ENCODE measurements at places on chromosomes 2 and 18.
A peak's percentile ranks its signal among the peaks of the same experiment; 100 is the strongest.

DNA sequence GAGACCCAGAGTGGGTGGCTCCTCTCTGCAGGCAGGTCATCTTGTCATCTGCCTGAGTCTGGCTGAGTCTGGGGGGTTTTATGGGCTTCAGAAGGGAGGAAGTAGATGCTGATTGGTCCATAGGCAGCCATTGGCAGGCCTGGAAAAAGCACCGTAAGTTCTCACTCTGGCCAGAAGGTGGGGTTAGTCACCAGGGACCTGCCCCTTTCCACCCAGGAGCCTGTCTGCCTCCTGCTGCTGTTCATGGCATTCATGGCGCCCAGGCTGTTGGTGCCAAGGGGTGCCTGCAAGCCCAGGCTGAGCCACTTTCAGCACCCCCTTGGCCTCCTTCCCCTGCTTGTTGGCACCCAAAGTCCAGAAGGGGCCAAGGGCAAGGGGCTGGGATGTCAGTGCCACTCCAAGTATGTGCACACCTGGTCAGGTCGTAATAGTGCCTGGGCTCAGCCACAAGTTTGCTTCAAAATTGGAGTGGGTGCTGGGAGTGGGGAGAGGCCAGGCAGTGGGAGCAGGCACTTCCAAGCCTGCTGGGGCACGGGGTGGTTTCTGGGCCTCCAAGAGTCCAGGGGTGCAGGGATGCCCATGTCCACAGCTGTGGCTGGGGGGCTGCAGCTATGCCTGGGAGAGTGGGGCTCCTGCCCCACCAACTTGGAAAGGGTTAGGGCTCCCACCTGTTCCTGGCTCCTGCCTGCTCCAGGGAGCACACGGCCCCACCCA, 178.1 kb downstream of the FAM210A start:
- DNase-seq, result no peak

DNA sequence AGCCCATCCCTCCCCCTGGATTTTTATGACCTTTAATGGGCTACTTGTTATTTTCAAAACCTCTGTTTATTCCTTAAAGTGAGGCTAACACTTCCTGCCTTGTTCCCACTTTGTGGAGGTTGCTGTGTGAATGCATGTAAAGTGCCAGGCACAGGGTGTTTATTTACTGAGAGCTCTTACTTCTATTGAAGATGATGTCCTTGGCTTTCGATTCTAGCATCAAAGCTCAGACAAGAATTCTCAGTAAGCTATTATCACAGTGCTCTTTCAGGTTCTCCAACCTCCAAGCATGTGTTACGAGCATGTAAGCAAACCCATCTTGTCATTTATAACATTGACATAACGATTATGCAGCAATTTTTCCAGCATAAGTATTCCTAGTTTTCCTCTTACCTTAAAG, 44.2 kb downstream of the DPYSL5 start:
- DNase-seq, result no peak

DNA sequence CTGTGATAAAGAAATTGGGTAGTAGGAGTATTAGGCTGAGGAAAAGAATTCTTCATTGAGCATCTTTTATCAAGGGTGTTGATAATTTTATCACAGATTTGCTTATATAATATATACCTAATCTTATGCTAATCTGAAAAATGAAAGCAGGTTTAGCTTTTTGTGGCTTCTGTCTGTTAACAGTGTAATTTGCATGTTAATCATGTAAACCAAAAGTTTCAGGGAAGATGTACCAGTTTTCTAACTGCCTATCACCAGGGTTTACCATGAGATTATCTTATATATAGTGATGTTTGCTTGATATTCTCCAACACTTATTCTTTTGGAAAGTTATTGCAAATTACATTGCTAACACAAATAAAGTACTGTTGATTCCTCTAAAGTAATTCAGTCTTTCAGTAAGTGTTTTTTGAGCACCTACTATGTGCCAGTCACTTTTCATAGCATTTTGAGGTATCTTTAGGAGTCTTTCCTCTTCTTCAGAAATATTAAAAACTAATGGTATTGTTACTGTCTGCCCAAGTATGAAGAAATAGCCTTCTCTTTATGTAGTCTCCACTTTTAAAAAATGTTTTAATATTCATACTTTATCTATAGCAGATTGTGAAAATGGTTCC, 41.6 kb downstream of the GCC2 start:
- DNase-seq, result no peak

GRCh38 chr2:81194581-81194980, 890.0 kb upstream of the LRRTM1 start:
- no peak for DNase-seq

DNA sequence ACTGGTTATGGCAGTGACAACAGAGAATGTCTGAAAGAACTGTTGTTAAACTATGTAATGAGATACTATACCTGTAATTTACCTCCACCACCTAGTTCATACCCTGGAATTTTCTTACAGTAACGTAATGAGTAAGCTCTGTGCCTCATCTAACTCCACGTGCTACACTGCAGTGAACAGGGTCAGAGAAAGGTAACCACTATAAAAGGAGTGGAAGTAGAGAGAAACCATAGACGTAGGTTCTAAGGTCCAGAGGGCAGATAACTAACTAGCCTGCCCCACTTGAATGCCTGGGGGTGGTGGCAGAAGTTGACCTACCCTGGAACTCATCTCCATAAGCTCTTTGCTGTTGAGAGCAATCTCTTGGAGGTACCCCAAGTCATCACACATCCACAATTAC, 32.0 kb upstream of the B4GALT6 start:
- no peak for DNase-seq

- no peak for DNase-seq
Observed at GRCh38 chr18:9454061-9454703, 21.1 kb upstream of the RALBP1 start.

GRCh38 chr2:207353836-207354235, 175.9 kb upstream of the CREB1 start:
- no peak for DNase-seq

GRCh38 chr18:7021994-7022840, 95.4 kb downstream of the LAMA1 start:
- no peak for DNase-seq

- no peak for DNase-seq
Observed at GRCh38 chr2:232588680-232589585, 38.4 kb downstream of the EIF4E2 start.

GRCh38 chr18:7567474-7568425, 634 bp downstream of the PTPRM start:
- peak; percentile 9 for DNase-seq

DNA sequence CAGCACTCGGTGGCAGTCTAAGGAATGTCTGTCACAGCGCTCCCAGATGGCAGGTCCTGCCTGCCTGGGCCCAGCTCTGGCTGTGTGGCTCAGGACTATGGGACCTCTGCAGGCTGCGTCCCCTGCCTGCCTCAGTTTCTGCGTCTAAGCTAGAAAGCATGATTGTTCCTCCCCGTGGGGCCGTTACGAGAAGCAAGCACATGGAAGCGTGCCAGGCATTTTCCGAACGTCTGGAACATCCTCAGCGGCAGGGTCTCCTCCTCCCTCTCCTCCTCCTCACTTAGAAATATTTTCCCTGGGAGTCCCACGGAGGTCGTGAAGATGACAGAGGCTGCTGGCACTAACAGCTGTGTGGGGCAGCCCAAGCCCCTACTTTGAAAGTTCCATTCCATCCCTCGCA, 43.3 kb downstream of the LRRFIP1 start:
- DNase-seq, result no peak

- DNase-seq, result no peak
Observed at GRCh38 chr2:203574824-203575223, 39.7 kb upstream of the RAPH1 start.

GRCh38 chr18:10453806-10454680, at the start of gene APCDD1:
TSS of gene APCDD1 (plus strand) at chr18:10454635. CDS start at chr18:10454982, 347 bp downstream.
- DNase-seq, result no peak

DNA sequence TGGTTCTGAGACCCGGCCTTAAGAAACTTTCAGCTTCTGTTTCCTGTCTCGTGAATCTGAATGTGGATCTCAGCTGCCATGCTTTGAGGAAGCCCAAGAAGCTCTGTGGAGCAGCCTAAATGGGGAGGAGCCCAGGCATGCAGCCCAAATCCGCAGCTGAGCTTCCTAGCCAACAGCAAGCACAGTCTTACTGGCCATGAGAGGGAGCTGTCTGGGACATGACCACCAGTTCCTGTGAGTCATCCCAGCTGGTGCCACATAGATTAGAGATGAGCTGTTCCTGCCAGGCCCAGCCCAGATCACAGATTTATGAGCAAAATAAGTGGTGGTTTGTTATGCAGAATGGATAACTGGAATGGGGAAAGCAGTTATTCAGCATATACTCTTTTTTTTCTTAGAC, 224.4 kb upstream of the APCDD1 start:
- no peak for DNase-seq

- peak; percentile 31 for DNase-seq
Observed at GRCh38 chr2:127381762-127382161, 6.0 kb downstream of the MAP3K2 start.

- DNase-seq, result no peak
Observed at GRCh38 chr18:43159926-43160325, 44.4 kb upstream of the RIT2 start.

GRCh38 chr2:168736649-168737445, 65.6 kb upstream of the NOSTRIN start:
- no peak for DNase-seq

- DNase-seq, result no peak
Observed at GRCh38 chr18:8081267-8081666, 514.2 kb downstream of the PTPRM start.

- no peak for DNase-seq
Observed at GRCh38 chr2:170917957-170918356, 11.1 kb upstream of the GORASP2 start.

- DNase-seq, result no peak
Observed at GRCh38 chr2:168819050-168819715, 16.7 kb downstream of the NOSTRIN start.

DNA sequence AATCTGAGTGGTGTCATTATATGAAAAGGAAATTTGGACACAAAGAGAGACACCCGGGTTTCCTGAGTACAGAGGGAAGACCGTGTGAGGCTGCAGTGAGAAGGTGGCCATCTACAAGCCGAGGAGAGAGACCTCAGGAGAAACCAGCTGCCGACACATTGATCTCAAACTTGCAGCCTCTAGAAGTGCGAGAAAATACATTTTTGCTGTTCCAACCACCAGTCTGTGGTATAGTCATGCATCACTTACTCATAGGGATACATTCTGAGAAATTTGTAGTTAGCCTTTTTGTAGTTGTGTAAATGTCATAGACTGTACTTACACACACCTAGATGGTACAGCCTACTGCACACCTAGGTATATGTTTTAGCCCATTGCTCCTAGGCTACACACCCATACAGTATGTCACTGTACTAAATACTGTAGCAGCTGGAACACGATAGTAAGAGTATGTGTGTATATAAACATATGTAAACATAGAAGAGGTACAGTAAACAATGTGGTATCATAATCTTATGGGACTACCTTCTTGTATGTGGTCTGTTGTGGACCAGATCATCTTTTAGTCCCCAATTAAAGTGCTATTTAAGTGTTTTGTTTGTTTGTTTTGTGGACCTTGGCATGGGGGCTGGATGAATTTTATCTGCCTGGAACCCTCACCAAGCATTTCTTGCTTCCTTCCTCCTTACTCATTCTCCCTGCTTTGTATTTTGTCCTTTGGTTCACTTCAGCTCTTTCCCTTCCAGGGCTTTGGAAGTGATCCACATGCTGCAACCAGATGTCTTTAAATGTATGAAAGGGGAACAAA, 38.3 kb upstream of the SESTD1 start:
- no peak for DNase-seq

DNA sequence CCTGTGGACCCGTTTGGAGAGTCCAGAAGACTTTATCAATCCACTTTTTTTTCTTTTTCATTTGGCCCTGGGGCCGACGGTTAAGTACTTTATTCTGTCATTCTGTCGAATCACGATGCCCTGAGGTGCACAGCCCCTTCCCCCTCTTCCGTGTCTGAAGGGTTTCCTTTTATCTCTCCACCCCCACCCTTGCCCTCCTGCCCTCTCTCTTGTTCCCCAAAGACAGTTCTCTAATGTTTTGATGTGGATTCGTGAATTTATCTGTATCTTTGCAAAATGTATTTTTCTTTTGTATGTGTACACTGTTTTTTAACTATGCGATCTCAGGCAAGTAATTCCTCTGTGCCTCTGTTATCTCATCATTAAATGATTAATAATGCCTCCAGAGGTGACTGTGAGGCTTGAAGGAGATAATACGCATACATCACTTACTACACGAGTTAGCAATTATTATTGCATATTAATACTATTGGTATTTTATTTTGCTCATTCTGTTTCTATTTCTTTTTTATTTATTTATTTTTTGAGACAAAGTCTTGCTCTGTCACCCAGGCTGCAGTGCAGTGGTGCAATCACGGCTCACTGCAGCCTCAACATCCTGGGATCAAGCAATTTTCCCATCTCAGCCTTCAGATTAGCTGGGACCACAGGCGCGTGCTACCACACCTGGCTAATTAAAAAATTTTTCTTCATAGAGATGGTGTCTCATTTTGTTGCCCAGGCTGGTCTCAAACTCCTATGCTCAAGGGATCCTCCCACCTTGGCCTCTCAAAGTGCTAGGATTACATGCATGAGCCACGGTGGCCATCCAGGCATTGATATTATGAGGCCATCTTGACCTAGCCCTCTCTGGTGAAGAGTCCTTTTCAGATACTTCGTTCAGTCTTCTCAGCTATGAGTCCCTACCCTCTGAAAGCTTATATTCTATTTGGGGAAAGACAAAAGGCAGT, 1.4 kb upstream of the CASP8 start:
- DNase-seq, result no peak

DNA sequence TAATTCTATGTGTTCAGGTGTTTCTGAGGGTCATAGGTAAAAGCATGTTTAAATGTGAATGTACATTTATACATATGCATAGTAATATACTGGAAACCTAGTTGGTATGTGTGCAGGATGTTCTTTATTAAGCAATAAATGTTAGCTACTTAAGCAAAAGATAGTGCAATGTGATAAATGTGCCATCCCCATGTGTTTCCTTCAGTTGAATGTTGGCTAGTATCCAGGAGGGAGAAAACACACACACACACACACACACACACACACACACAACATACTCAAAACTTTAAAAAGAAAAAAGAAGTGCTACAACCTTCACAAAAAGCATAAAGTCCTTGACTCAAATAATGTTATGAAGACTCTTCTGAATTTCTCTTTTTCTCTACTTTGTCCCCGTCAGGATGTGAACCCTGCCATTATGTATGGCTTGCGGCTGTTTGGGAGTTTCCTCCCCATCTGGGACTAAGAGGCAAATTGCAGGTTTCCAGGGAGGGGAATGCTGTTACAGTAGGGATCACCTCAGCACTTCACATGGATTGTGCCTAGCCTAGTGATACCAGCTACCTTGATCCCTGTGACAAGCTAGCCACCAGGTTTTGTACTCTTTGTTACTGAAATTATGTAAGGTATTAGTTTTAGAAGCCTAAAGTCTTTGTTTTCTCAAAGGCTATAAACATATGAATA, 82.6 kb downstream of the IKZF2 start:
- DNase-seq, result no peak

GRCh38 chr18:73168236-73168635, 300.4 kb upstream of the NETO1 start:
- no peak for DNase-seq

- no peak for DNase-seq
Observed at GRCh38 chr2:105184420-105184819, 57.1 kb upstream of the GPR45 start.

GRCh38 chr2:232584238-232584637, 33.7 kb downstream of the EIF4E2 start:
- DNase-seq, result no peak

All from stimulated activated CD4-positive, alpha-beta T cell treated with anti-CD3 and anti-CD28 coated beads, Interleukin-2, amount 100 ng/mL, for 24 hours (primary cell).